ENCODE measurements at places on chromosomes 2 and 18.
A peak's percentile ranks its signal among the peaks of the same experiment; 100 is the strongest.

DNA sequence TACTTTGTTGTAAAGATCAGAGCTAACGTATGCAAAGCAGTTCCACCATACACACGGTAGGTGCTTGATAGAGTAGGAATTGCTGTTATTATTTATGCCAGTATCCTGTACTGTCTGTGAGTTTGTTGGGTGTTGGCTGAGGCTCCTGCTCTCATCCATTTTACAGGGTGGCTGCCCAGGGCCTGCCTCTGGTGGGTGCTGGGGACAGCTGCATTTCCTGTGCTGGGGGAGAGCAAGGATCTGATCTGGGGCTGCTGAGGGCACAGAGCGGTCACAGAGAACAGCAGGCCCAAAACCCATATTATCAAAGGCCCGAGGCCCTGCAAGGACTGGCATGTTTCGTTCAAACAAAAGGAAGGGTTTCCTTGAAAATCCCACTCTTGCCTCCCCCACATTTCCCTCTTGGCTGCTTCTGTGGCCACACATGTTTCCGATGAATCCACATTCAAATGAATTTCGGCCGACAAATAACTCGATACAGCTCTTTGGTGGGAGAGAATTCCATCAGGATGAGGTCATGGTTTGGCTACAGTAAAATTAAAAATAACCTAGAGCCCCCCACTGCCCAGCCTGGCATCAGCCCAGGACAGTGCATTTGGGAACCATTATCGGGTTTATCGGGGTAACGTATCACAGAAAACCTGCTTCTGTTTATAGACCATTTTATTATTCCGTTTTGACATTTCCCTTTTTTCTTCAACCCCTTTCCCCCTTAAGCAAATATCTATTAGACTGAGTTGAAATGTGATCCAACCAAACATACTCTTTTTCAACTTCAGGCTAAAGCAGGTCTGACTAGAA lies 143.4 kb downstream of the CYRIA start:
- no peak for DNase-seq

GRCh38 chr2:160630801-160631590 lies 137.4 kb upstream of the RBMS1 start:
- peak; percentile 36 for DNase-seq

GRCh38 chr2:105711394-105711793 lies 33.3 kb upstream of the NCK2 start:
- no peak for DNase-seq

DNA sequence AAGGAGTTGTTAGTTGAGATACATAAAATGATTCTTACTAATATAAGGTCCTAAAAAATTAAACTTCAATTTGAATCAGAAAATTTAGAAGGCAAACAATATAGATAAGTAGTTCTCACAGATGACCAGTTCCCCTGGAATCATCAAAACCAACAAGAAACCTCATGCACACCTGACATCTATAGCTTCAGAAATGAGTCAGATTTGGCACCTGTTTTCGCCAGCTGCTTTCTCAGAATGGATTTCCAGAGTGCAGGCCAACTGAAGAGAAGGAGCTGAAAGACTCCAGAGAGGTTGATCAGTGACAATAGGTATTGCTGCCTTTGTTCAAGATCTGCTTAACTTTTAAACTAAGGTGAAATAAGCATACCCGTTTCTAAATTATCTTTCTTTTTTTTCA lies 192.4 kb downstream of the RDH14 start:
- no peak for DNase-seq

- no peak for DNase-seq
Measured at GRCh38 chr2:136173126-136173525, 55.2 kb upstream of the CXCR4 start.

DNA sequence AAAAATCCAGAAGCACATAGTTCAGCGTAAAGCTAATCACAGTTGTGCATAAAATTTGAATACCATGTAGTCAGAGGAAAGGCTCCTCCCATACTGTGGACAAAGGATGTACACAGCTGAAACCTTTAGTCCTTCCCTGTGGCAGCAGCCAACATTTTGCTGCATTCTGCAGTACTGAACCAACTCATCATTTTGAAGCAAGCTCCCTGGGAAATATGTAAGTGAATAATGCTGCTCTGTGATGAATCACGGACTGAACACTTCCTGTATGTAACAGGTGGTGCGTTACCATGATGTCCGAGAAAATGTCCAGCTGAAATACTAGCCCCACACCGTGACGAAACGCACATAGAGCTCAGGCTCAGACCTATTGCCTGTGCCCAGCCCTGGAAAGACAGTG lies 421.1 kb upstream of the RAB12 start:
- DNase-seq: no peak

DNA sequence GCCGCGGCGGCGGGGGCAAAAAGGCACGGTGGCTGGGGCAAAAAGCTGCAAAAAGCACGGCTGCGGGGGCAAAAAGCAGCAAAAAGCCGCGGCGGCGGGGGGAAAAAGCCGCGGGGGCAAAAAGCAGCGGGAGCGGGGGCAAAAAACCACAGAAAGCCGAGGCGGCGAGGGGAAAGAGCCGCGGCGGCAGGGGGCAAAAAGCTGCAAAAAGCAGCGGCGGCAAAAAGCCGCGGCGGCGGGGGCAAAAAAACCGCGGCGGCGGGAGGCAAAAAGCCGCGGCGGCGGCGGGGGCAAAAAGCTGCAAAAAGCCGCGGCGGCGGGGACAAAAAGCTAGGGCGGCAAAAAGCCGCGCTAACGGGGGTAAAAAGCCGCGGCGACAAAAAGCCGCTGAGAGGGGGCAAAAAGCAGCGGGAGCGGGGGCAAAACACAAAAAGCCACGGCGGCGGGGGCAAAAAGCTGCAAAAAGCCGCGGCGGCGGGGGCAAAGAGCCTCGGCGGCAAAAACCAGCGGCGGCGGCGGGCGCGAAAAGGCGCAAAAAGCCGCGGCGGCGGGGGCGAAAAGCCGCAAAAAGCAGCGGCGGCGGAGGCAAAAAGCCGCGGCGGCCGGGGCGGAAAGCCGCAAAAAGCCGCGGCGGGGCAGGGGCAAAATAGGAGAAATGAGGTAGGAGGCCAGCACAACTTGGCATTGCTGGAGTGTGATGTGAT lies 123.4 kb downstream of the ANKRD30BL start:
- DNase-seq: peak; percentile 1

DNA sequence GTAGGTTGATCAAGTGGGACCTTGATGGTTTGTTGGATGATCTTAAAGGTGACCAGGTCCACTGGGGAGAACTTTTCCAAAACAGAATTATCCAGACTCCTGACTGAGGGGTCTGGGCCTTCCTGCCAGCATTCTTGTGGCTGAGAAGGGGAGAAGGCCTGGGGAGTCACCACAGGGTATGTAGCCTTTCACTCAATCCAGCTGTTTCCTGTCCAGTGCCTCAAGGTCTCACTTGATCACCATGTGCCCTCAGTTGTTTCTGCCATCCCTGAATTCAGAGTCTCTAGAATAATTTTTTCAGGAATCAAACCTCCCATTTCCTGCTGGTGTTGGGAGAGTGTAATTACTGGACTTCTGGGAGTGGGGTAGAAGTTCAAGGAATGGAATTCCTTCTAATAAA lies 54.4 kb upstream of the TANC1 start:
- DNase-seq: no peak

GRCh38 chr2:3608373-3609278 lies 13.7 kb downstream of the COLEC11 start:
- DNase-seq: no peak

DNA sequence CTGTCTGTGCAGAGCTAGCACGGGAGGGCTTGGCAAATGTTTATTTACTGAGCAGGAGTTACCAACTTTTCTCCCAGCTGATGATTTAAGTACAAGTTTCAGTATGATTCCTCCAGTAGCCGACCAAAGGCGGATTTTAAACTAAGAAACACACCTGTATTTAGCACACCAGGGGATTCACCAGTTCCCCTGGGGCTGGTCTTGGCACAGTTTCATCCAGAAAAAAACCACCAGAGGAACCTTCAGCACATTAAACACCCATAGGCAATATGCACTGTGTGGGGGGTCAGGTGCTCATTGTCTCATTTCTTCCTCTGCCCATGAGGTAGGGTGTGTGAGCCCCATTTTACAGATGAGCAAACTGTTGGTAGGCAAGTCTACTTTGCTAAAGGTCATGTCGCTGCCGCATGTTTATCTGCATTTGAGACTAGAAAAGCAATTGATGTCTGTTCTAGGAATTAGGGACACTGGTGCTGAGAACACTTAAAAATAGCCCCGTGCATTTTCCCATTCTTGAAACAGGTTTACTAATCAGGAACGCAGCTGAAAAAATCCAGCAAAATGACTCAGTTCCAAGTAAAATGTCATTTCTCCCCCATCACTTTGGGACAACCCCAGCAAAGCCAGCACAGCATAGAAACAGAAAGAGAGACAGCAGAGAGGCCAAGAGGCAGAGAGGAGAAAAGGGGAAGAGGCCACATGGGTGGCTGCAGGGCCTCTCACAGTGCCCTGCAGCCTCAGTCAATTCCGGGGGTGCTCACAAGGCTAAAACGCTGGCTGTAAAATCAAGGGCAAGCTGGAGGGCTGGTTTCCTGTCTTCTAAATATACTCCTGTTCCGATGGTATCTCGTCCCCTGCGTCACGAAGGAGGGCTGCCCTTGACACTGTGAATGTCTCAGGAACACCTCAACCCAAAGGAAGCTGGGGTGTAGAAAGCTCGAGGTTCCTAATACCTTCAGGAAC lies 166.8 kb upstream of the ID2 start:
- DNase-seq: no peak

DNA sequence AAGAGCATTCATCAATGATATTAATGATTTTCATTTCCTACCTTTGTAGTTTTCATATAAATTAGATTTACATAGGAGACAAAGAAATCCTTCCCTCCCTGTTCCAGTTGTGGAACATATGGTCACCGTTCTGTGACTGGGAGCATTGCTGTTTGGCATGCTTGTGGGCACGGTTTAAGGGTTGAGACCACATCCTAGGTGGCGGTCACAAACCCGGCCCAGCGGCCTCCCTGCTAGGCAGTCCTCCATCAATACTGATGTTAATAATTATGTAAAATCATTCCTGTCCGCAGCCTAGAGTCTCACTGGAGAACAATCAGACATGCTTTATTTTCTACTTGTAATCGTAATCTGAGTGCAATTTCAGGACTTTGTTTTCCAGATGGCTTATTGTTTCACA lies 117.9 kb downstream of the AGAP1 start:
- DNase-seq: no peak

DNA sequence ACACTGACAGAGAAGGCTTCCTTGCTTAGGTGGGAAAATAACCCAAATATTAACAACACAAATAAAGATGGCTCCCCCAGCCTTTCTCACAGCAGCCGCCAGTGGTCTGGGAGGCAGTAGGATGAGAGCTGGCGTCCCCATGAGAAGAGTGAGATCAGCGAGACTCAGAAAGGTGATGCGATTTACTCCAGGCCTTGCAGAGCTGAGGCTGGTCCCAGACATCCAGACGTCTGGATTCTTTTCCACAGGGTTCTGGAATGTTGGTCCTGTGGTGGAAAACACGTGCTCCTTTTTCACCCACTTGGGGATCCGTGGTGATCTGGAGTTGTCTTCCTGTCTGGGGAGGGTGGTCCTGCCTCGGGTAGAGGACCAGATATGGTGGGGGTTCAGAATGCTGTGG lies 190.6 kb downstream of the CTIF start:
- DNase-seq: no peak

- DNase-seq: no peak
Measured at GRCh38 chr2:207469943-207470729, 59.6 kb upstream of the CREB1 start.

- no peak for DNase-seq
Measured at GRCh38 chr18:29449424-29449823, 1272.5 kb upstream of the CDH2 start.

GRCh38 chr2:241014764-241015163 lies 16.3 kb downstream of the SNED1 start:
- no peak for DNase-seq

GRCh38 chr18:24060644-24061043 lies 46.1 kb downstream of the TTC39C start:
- DNase-seq: no peak

- peak; percentile 63 for DNase-seq
Measured at GRCh38 chr2:223469270-223470046, 132.7 kb downstream of the SCG2 start.

GRCh38 chr18:56444201-56444600 lies 194.2 kb downstream of the TXNL1 start:
- DNase-seq: no peak

GRCh38 chr2:41926614-41927580 lies 120.9 kb upstream of the PKDCC start:
- no peak for DNase-seq

DNA sequence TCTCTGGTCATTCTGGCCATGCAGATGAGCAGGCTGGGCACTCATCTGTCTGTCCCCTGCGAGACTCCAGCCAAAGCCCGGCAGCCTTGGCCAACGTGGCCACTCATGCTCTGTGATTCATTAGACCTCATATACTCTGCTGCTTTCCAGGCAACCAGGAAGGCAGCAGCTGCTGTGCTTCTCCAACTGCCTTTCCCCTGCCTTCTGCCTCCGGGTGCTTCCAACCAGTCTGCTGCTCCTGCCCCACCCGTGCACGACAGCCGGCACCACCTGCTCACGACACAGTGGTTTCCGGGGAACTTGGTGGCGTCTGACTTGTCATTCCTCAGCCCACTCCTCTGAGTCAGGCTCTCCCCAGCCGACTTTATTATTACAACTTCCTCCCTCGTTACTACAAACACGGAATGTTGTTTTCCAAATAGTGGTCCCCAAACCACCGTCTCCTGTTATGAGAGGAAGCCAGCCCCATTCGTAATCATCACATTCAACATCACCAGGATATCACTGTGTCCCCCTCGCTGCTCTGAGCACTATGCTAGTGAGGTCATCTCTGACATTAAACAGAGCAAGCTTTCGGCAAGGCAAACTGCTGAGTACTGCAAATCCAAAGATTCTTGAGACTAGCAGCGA lies 392.4 kb downstream of the ALK start:
- peak; percentile 78 for DNase-seq

GRCh38 chr18:41009926-41010325 lies 945.1 kb upstream of the PIK3C3 start:
- no peak for DNase-seq

GRCh38 chr2:120418174-120418787 lies 72.3 kb downstream of the INHBB start:
- DNase-seq: no peak

- DNase-seq: peak; percentile 36
Measured at GRCh38 chr18:77103187-77103850, 29.3 kb downstream of the MBP start.

Measured in AG08396 (cell line).